ENCODE measurements at places on chromosomes 6 and 20.

- no peak for DNase-seq
Measured at GRCh38 chr6:165469483-165469882, 160.1 kb upstream of the C6orf118 start.

GRCh38 chr6:22783931-22784330, 214.6 kb downstream of the HDGFL1 start:
- no peak for DNase-seq

GRCh38 chr20:57498425-57499400, 26.2 kb downstream of the CTCFL start:
- no peak for DNase-seq

GRCh38 chr6:57297505-57297904, 19.9 kb upstream of the PRIM2 start:
- DNase-seq, result no peak

DNA sequence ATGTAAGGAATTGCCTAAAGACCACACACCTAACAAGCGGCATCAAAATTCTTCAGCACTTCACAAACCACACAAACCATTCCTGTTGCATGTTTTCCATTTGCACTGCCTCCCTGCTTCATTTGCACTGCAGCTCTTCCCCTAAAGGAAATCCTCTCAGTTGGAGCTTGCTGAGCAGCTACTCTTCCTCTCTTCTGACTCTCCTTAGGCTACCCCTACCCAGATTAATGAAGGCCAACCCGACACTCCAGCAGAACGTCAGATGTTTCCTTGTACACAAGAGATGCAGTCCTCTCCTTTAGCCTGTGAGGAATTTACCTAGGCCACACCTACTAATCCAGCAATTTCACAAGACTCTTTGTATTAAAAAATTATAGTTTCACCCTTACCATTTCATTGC, 8.1 kb downstream of the BEND6 start:
- DNase-seq, result no peak

DNA sequence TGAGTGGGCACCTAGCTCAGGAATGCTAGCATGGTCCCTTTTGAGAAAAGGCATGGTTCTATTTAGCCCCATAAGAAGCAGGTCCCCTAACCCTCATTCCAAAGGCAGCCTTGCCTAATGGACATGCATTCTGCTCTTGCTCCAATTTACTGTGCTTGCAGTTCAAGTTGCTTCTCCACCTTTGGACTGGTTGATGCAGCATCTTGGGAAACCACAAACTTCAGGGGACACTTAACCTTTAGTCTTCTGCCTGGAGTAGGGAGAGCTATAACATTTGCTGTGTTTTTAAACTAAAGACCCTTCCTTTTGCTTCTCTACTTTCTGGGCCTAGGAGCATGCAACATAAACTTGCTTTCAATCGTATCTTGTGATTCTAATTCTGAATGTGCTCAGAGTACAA, 5.1 kb upstream of the PHF3 start:
- no peak for DNase-seq

- DNase-seq, result no peak
Measured at GRCh38 chr20:45911486-45912343, at the start of gene PLTP. Gene PLTP (minus strand): TSS chr20:45912155. CDS start chr20:45911452, 703 bp downstream.

GRCh38 chr6:51830666-51831065, 256.7 kb downstream of the PKHD1 start:
- no peak for DNase-seq

DNA sequence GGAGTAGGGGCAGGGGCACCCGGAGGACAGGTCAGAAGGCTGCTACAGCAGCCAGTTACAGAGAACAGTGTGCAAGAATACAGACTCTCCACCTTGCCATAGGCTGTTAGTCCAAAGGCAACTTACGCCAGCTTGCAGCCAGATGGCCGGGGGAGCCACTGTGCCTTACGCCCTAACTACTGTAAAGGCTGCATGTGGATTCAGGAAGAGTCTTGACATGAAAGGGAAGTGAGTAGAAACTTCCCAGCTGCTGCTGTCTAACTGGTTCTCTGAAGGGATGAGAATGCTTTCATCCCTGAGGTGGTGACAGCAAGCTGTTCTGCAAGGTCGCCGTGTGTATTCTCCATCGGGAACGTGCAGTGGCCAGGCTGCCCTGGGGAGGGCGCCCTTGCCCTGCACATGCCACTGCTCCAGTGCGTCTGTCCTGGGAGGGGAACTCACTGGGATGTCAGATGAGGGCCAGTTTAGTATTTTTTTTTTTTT, 46.1 kb downstream of the LYRM4 start:
- DNase-seq, result no peak

GRCh38 chr6:99333068-99333467, 16.4 kb downstream of the FAXC start:
- no peak for DNase-seq

GRCh38 chr6:110125361-110125760, 54.1 kb downstream of the WASF1 start:
- DNase-seq, result no peak

DNA sequence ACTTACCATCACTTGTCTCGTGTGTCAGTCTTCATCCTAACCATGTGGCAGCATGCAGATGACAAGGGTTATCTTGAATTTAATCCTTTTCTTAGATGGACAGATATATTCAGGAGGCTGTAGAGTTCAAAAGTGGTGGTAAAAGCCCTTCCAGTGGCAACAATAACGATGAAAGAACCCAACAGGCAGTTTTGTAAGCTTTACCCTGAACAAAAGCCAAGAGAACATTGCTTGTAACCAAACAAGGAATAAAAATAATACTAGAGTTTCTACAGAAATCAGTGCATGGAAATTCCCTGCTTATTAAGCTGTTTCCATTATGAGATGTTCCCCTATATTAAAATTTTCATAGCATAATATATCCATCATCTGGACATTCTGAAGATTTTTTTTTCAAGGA, 69.7 kb downstream of the PDE7B start:
- no peak for DNase-seq

DNA sequence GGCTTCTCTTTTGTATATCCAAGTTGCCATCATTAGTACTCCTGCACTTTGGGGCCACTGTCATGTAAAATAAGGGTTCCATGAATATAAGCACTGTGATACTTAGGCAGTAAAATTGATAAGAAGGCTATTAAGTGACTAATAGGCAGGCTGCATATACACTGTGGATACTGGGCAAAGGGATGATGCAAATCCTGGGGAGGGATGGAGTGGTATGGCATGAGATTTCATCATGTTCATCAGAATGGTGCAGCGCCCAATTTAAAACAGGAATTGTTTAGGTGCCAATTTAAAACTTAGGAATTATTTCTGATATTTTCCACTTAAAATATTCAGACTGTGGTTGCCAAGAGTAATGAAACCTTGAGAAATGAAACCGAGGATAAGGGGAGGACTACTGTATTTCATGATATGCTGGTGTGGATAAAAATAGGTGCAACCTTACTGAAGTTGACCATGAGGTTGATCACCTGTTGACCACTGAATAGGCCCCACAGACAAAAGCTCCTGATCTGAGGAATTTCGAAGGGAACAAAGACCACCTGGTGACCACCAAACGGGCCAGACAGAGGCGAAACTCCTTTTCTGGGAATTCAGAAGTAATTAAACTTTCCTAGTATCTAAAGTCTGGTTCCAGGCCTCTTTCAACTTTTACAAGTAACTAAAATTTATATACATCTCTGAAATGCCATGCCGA, 4.9 kb upstream of the TRIM39 start:
- no peak for DNase-seq

DNA sequence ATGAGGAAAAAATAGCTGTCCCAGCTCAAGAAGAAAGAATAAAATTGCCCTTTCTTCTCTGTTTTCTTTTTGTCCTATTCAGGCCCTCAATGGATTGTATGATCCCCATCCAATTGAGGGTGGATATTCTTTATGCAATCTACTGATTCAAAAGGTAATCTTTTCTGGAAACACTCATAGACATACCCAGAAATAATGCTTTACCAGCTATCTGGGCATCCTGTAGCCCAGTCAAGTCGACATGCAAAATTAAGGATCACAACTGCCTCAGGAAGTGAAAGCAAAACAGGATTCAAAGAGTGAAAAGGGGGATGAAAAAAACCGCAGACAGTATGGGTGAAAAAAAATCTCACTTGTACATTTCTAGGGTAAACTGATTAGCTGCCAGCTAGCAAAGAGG, 410.1 kb downstream of the TBC1D32 start:
- no peak for DNase-seq

- DNase-seq, result no peak
Measured at GRCh38 chr6:170429450-170429849, 122.9 kb downstream of the FAM120B start.

DNA sequence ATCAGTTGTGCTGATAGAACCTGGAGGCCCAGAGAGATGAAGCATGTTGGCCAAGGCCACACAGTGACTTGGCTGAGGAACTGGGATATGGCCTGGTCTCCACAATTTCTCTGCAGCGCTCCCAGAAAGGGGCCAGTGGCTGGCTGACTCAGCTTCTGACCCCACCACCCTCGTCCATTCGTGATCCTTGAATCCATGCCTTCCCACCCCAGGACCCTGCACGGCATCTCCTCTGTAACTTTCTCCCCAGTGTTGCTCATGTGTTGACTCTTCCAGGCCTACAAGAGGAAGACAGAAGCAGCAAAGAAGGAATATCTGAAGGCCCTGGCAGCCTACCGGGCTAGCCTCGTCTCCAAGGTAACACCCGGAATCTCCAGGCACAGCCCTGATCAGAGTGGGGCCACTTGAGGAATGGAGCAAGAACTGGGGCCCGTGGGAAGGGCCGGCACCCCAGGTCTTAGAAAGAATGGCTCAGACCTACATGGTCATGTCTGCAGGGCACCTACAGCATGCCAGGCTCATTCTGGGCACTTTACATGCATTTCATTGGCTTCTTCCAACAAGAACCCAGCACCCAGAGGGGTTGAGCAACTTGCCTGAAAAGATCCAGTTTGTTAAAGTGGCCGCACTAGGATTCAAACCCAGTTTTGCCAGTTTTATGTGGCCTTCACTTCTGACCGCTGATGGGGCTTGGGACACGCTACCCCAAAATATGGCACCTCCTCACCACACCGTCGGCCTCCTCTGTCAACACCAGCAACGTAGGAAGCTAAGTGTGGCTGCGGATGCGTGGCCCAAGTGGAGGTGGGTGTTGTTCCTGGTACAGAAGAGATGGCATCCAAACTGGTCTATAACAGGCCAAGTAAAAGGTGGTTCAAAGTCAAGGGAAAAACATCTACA, 122.2 kb downstream of the JPH2 start:
- no peak for DNase-seq

- DNase-seq, result no peak
Measured at GRCh38 chr6:2764610-2765165, 505 bp upstream of the WRNIP1 start.

- no peak for DNase-seq
Measured at GRCh38 chr6:137894779-137895385, 27.8 kb downstream of the TNFAIP3 start.

DNA sequence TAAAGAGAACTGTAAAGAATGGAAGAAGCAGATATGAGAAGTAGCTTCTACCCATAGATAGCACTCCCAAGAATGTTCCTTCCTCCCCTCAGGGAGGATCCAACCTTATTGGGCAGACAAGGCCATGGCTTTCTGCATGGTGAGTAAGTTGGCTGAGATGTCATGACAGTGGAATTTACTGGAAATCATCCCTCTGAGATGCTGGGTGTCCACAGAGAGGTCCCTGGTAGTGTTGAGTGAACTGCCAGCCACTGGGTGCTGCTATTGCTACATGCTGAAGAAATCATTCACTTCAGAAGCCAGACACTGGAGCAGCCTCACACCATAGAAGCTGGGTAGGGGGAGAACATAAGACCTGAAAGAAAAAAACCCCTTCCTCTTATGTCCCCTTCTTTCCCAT, 46.4 kb upstream of the FERMT1 start:
- DNase-seq, result no peak

GRCh38 chr20:63885264-63886053, 9.5 kb upstream of the DNAJC5 start:
- DNase-seq, result no peak

- DNase-seq, result no peak
Measured at GRCh38 chr6:102494808-102495207, 1101.3 kb downstream of the GRIK2 start.

DNA sequence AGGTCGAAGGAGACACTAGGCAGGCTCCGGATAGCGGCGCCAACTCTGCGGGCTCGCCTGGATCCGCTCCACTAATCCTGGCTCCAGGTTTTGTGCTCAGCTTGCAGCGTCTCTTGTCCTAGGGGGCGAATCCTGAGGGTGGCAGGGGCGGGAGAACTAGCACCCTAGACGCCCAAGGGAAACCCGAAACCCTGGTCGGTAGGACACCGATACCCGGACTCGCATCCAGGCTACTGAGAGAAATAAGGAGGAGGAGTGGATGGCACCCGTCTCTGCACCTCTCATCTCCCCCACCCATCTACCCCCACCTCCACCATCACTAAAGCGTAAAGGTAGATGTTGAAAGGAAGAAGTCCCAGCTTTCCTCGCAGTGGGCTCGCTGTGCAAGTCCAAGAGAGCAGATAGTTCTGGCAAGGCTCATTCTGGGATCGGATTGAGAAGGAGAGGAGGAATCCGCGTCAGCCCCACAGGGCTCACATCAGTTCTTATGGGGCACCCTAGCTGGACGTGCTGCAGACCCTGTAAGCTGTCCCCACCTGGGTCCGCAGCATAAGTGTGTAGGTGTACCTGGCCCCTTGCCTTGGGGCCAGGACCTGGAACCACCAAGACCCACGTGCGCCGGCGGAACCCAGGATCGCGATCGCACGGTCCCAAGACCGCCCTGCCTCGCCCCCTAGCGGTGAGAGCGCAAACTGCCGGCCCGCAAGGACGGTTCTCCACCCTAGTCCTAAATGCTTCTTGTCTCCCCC, 6.9 kb downstream of the SLC32A1 start:
- DNase-seq, result no peak

DNA sequence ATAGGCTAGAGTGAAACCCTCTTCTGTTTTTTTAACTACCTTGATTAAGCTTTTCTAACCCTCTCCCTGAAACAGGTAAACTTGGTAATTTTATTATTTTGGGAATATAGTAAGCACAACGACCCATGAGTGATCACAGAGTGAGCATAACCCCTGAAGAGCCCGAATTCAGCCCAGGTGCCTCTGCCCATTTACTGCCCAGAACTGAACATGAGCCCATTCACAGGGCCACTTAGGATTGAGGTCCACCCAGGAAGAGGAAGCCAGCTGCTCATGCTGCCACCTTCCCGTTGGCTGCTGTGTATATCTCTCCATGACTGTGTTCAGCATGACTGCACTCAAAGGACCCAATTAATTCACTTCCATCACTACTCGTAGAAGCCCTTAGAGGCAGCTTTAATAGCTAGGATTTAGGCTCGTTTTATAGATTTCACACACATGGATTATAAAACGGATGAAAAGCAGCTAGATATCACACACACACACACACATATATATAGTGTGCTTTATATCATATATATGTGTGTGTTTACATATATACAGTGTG, 8.3 kb upstream of the PDE10A start:
- DNase-seq, result no peak

GRCh38 chr6:88855541-88856147, 107.8 kb downstream of the RNGTT start:
- DNase-seq, result no peak

- no peak for DNase-seq
Measured at GRCh38 chr6:75202676-75203131, 3.1 kb downstream of the COL12A1 start.

DNA sequence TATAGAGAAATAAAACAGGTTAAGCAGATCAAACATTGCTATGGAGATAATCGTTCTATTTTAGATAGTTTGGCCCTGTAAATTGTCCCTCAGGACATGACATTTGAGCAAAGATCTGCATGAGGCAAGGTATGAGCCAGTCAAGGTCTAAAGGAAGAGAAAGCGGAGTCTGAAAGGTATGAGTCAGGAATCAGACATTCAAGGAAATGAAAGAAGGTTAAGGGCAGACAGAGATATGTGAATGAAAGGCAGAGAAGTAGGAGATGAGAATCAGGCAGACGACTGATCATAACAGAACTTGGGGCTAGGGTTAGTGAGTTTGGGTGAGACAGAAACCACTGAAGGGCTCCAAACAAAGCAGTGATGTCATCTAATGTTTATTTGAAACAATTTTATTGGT, 775.8 kb downstream of the MAFB start:
- DNase-seq, result no peak
